Chondrocyte (in vitro differentiated cells): ENCODE measurements at places on chromosomes 3 and 15.

- no peak for DNase-seq
These were observed 16.2 kb upstream of the XIRP1 start for GRCh38 chr3:39208463-39209055.

- DNase-seq: no peak
These were observed 11.5 kb upstream of the NEK10 start for GRCh38 chr3:27380433-27381357.

DNA sequence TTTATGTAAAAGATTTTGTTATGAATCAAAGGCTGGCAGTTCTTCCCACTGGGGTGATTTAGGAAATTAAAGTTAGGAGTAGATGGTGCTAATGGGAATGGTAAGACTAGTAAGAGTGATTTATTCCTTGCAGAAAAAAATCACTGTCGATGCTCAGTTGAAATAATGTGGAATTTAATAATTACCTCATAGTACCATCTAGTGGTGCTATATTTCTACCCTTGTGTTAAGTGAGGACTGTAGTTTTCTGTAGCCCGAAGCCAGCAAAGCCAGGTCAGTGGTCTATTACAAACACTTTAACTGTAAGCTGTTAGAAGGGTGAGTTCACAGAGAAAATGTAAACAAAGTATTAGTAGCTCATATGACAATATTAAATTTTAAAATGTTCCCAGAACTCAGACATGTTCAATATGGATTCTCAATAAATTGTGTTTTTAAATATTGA, 39.5 kb upstream of the GOLGA8J start:
- DNase-seq: no peak

DNA sequence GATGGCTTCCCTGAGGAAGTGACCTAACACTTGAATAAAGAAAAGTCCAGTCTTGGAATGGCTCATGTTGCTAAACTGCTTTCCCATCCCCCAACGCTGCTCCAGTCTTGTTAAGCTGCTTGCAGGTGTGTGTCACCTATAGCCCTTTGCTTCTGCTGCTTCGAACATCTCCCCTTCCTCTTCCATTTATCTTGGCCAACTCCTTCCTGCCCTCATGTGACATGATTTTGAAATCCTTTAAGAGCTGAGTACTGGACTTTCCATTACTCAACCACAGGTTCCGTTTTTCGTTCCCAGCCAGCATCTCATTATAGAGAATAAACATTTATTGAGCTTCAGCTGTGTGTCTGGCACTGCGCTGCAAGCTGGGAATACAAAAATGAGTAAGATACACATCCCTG, 1.7 kb downstream of the ATG7 start:
- no peak for DNase-seq
